Ascending aorta (tissue), 2 donors: ENCODE measurements at places on chromosomes 3 and 15. TPM values are rescaled to one million over a fixed set of nuclear protein-coding genes. Genes with fewer than 3 reads are reported as not detected.

Gene AADACL2
- total RNA-seq = not detected

DNA sequence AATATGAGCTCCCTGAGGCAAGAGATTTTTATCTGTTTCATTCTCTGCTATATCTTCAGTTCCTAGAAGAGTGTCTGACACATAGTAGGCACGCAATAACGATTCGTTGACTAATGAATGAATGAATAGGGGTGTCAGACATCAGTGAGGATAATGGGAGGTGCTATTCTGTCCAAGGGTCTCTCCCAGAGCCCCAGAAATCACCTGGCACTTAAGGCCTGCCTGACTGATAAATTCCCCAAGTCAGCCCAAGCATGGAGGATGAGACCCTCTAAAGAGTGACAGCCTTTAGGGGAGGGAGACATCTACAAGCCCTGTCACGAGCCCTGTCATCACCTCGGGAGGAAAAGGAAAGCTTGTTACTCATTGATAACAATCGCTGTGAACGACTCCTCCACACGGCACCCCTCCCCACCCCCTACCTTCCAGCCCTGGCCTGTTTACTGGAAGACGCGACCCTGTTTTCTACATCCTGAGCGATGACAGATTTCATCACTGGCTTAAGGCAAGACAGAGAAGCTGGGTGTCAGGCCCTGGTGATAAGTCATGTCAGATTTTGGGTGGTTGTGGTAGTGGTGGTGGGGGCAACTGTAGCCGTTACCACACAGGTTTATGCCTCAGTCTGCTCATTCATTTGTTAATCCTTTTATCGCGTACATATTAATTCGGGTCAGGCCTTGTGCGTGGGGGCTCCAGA, 23.1 kb downstream of the BHLHE40 start:
- H3K4me1 ChIP-seq = no peaks in the 10 kb centered on the region
- H3K4me3 ChIP-seq = no peak overlapping the region
- no peak overlapping the region for H3K27ac ChIP-seq
- H3K36me3 ChIP-seq = no peaks in the 10 kb centered on the region

DNA sequence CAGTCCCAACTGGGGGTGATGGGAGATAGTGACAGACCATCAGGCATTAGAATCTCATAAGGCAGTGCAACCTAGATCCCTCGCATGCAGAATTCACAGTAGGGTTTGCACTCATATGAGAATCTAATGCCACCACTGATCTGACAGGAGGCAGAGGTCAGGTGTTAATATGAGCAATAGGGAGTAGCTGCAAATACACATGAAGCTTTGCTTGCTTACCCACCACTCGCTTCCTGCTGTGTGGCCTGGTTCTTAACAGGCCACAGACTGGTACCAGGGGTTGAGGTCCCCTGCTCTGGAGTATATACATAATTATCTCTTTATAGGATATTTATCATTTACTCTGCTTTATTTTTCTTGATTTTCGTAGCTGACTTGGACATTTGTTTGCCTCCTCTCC, 36.0 kb upstream of the ZMAT3 start:
- no peaks in the 10 kb centered on the region for H3K36me3 ChIP-seq
- H3K27me3 ChIP-seq = no peaks in the 10 kb centered on the region
- H3K4me3 ChIP-seq = no peak overlapping the region
- no peak overlapping the region for H3K27ac ChIP-seq
- DNase-seq = no peak

- H3K4me1 ChIP-seq = no peaks in the 10 kb centered on the region
- H3K27ac ChIP-seq = no peak overlapping the region
- no peaks in the 10 kb centered on the region for H3K27me3 ChIP-seq
- H3K36me3 ChIP-seq = no peaks in the 10 kb centered on the region
- no peak overlapping the region for H3K4me3 ChIP-seq
Observed at GRCh38 chr15:94229591-94230369, 1.6 kb upstream of the MCTP2 start.

DNA sequence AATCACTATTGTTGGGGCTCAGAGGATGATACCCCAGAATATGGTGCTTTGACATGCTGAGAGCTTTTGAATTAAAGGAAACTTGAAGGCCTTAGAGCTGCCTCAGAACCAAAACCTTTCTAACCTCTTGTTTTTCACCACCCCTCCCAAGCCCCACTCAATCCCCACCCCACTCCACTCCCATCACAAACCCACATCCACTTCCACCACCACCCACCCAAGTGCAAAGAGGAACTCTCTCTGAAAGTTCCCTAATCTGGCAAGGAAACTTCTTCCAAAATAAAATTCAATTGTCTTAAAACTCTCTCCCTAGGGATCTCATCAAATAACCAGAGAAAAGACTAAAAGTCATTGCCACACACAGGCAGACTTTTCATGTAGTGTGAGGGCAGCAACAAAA, 301.2 kb upstream of the ARHGEF26 start:
- H3K36me3 ChIP-seq = no peaks in the 10 kb centered on the region
- H3K4me3 ChIP-seq = no peak overlapping the region
- H3K27ac ChIP-seq = no peak overlapping the region
- no peaks in the 10 kb centered on the region for H3K4me1 ChIP-seq
- no peak for DNase-seq
- H3K27me3 ChIP-seq = no peaks in the 10 kb centered on the region
